Tibial artery (tissue), 4 donors: ENCODE measurements at places on chromosomes 4 and X.
A peak's percentile ranks its signal among the peaks of the same experiment; 100 is the strongest.

DNA sequence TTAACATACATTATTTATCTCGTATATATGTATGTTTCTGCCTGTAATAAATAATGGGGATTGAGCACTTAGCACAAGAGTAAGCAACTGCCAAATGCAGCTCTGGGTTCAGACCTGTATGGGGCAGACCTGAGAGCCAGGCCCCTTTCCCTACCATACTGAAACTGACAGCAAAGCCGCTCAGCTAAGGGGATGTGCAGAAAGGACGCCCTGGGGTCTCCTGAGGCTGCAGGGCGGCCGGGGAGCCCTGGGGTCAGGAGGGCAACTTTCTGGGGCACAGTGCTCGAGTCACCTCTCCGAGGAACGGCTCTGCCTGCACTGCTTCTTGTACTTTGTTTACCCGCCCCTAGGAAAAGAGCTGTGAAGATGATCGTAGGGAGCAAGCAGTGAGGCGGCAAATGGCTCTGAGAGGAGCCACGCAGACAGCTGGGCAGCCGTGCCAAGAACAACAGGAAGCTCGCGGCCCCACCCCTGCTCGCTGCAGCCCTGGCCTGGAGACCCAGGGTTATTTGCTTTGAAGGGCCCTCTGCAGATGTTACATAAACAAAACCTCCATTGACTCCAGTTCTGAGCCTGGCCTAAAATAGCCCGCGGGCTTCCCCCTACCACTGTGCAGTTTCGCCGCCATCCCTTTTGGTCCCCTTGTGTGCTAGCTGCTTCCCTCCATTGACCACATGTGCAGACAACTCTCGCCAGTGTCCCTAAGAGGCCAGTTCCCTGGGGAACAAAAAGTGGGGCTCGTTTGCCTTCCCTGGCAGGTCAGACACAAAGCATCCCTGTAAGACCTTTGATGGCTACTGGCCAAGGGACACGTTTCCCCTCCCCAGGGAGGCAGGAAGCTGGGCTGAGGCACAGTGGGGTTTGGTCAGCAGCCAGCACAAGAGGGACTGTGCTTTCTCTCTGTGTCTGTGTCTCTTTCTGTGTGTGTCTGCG is 111.3 kb upstream of the LNX1 start:
- peak; percentile 82 for DNase-seq

DNA sequence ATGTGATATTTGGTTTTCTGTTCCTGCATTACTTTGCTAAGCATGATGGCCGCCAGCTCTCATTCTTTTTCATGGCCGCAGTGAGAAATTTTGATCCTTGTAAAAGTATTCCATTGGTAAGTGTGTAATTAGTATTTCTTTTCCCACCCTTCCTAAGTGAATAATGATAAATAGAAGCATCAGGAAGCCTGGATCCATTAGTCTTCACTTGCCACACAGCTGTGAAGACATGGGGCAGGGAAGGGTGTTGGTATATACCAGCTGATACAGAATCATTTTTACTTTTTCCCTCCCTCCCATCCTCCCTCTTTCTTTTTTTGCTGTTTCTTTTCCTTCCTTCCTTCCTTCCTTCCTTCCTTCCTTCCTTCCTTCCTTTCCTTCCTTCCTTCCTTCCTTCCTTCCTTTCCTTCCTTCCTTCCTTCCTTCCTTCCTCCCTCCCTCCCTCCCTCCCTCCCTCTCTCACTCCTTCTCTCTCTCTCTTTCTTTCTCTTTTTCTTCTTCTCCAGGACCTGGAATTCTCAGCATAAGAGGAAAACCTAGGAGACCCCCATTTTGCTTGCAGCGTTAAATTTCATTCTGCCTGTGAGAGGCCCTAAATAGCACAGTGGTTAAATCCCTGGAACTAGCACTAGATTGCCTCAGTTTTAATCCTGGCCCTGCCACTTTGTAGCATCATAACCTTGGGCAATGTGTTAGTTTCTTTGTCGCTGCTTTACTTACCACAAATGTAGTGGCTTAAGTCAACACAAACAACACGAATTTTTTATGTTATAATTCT is 1.4 kb upstream of the NR0B1 start:
- no peak for DNase-seq

- DNase-seq: no peak
Measured at GRCh38 chr4:42654631-42655268, 2.2 kb downstream of the ATP8A1 start.

DNA sequence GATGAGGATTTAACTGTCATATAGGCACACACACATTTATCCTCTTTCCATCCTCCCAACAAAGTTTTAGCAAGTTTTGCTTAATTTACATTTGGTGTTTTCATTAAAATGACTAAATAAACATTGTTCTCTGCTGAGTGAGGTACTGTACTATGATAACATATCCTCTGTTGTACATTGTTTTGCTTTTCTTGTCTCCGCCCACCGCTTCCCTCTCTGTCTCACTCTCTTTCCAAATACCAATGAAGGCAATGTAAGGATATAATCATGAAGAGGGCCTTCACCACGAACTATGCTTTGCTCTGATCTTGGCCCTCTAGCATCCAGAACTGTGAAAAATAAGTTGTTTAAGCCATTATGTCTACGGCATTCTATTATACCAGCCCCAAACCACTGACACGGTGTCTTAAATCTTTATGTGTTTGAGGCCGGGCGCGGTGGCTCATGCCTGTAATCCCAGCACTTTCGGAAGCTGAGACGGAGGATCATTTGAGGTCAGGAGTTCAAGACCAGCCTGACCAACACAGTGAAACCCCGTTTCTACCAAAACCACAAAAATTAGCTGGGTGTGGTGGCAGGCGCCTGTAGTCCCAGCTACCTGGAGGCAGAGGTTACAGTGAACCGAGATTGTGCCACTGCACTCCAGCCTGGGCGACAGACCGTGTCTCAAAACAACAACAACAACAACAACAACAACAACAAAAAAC is 65.3 kb downstream of the HPRT1 start:
- no peak for DNase-seq

- no peak for DNase-seq
Measured at GRCh38 chr4:47863486-47863885, 25.6 kb upstream of the CORIN start.

GRCh38 chrX:2781226-2781571 is 29.4 kb downstream of the XG start:
- no peak for DNase-seq

DNA sequence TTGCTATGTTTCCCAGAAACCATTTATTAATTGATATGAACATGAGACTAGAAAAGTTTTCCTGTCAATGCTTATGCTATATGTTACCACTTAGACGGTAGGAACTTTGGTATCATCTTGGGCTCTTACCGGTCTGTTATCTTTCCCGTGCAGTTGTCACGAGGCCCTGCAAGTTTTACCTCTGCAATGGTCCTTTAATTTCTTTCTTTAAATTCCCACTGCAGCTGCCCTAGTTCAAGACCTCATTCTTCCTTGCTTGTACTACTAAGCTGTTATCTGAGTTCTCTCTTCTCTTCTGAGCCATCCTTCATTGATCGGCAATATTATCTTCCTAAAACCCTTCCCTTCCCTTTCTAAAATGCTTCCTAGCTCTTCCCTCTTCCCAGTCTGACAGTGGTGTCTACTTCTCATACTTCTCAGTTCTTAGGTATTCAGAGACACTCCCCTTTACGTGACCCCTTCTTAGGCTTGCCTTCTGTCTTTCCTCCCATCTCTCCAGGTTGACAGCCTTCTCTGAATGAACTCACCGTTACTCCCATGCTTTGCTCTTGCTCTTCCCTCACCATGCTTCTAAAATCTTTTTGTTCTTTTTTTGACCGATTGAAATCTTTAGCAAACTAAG is 27.5 kb downstream of the MAGEA1 start:
- DNase-seq: no peak

- no peak for DNase-seq
Measured at GRCh38 chr4:26862381-26862915, 1.8 kb downstream of the STIM2 start.

- DNase-seq: no peak
Measured at GRCh38 chr4:89324671-89325070, 17.1 kb upstream of the GPRIN3 start.

DNA sequence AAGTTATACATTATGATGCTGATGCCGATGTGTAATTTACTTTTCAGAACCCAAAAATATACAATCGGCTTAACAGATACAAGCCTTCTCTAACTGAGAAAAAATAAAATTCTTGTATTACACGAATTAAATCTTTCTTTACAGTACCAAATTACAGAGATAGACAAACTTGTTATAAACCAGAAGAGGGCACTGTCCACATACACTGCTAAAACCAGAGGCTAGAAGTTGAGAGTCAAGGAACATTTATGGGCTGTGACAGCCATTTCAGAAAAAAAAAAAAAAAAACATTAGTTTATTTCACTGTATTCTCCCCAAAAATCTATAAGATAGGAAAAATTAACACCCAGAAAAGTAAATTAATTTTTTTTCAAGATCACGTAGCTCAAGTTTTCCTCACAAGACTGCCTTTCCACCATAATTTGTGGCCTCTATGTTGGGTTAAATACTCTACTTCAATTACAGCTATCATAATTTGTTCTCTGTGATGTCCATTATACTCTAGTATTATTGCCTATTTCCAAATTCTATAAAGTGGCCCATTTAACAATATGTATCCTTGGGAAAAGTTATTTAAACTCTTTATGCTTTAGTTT is 12.0 kb downstream of the EREG start:
- no peak for DNase-seq

DNA sequence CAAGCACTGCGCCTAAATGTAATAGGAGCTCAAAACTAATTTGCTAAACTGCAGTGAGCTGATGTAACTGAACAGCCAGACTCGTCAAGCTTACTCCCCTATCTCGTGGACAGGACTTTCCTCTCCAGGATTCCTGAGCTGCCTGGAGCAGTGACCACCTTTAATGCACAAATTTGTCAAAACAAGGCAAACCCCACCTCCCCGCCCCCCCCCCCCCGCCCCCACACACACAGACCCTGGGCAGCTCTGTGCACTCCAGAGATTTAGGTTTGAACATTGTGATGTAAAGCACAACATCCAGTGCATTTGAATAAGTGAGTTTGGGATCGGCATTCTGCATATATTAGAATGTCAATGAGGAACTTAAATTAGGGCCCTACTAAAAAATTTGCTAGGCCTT is 77.7 kb upstream of the DHX15 start:
- DNase-seq: no peak

- no peak for DNase-seq
Measured at GRCh38 chrX:68794461-68794860, 34.4 kb upstream of the EFNB1 start.

GRCh38 chrX:53286171-53286570 is 4.8 kb upstream of the IQSEC2 start:
- no peak for DNase-seq

- DNase-seq: no peak
Measured at GRCh38 chrX:107579956-107580355, 48.4 kb upstream of the PRPS1 start.

DNA sequence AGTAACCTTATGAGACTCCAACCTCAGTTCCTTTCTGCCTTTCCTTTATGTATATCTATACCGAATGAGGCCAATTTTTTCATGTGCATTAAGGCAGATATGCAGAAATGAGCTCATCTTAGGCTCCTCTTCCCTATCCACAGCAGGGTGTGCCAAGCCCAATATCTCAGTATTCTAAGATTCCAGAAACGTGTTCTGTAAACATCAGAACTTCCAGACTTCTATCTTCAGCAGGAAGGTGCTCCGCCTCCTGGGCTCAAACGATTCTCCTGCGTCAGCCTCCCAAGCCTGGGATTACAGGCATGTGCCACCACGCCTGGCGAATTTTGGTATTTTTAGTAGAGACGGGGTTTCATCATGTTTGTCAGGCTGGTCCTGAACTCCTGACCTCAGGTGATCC is 31.0 kb upstream of the CCNG2 start:
- DNase-seq: no peak

DNA sequence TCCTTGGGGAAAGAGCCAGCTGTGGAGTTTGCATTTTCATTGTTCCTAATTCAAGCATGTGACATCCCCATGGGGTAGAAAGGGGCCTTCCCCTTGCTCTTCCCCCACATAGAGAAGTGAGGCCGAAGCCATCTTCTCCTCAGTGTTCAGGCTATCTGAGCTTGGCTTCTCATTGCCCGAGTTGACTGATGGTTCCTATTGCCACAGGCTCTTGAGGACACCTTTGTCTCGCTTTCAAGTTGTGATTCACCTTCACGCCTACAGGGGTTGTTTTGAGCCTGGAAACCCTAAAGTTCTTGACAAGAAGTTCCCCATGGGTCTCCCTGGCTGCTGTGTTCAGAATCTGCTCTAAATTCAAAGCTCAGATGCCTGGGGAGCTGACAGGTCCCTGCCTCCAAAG is 25.0 kb downstream of the CCNQ start:
- DNase-seq: no peak

DNA sequence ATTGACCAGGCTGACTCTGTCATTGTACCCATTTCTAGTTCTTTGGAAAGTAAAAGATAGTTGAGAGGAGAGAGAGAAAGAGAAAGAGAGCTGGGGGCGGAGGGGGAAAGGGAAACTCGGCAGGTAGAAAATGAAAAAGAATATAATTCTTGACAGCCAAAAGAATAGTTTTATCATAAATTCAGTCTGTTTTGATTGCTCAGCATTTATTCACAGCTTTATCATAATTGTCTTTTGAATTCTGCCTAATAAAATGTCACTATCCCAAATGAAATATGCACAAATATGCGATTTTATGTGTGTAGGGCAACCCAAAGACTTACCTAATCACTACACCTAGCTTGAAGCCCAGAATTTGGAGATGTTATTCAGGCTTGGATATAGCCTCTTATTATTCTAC is 1024.0 kb upstream of the PABPC4L start:
- no peak for DNase-seq

GRCh38 chr4:189940178-189941004 is at the start of gene FRG1:
FRG1 (plus strand) TSS chr4:189940872; CDS start chr4:189941010, 138 bp downstream.
- peak; percentile 97 for DNase-seq

DNA sequence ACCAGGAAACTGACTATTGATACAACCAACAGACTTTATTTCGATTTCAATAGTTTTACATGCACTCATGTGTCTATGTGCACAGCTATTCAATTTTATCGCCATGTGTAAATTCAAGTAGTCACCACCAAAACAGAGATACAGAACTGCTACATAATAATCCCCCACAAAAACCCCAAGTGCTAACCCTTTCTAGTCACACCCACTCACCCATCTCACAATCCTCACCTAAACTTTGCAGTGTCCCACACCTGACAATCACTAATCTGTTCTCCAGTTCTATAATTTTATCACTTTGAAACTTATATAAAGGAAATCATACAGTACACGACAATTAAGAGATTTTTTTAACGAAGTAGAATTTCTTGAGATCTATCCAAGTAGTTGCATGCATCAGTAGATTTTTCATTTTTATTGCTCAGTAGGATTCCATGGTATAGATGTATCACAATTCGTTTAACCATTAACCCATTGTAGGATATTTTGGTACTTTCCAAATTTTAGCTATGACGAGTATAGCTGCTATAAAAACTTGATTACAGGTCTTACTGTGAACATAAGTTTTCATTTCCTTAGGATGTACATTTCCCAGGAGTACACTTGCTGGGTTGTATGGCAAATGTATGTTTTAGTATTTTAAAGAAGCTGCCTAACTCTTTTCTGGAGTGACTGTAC is 85.9 kb downstream of the CASK start:
- DNase-seq: no peak

DNA sequence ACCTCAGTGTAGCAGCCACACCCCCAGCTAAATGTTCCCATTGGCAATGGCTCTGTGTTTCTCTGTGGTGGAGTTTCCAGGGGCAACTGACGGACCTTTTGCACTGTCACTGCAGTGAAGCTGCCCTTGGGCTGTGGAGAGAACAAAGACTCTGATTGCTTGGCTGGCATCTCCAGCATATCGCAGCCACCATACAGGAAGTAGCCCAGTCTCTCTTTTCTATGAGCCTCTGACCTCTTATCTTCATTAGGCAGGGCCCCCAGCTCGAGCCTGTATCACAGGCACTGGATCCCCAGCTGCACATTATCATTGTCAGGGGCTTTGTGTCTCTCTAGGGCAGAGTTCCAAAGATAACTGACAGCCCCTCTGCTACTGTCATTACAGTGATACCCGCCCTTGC is 483.5 kb downstream of the ARAP2 start:
- DNase-seq: no peak
